ENCODE measurements at places on chromosomes 16 and 17.
A peak's percentile ranks its signal among the peaks of the same experiment; 100 is the strongest.

- DNase-seq: no peak
These were observed 66.0 kb downstream of the XPO6 start for GRCh38 chr16:28145796-28146195.

DNA sequence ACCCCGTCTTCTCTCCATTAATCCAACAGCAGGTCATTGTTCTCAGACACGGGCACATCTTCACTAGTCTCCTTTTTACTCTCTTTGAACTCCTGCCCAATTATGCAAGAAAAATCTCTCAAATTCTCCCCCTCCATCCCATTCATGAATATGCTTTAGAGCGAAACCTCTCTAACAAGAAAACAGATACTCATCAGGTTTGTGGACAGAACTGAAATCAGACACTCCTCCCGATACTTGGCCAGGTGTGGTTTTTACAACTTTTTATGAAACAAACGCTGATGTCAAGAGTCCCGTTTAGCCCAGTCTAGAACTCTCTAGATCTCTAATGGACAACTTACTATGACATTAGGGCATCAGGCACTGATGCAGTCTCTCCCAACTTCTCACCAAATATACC is 40.9 kb downstream of the PIK3R5 start:
- no peak for DNase-seq

- peak; percentile 39 for DNase-seq
These were observed at the start of gene CCDC102A for GRCh38 chr16:57536306-57537193. Gene CCDC102A, minus strand, starts transcription at chr16:57536571. Its CDS starts 7,394 bp downstream, at chr16:57529177.

GRCh38 chr17:57341611-57342540 is 85.6 kb downstream of the MSI2 start:
- no peak for DNase-seq

GRCh38 chr17:38705803-38706504 is 881 bp downstream of the MLLT6 start:
- DNase-seq: no peak
